Stimulated activated CD4-positive, alpha-beta T cell treated with anti-CD3 and anti-CD28 coated beads, Interleukin-1b, Interleukin-23, amount 100 ng/mL, for 24 hours (primary cell): ENCODE measurements at places on chromosomes 4 and X.

DNA sequence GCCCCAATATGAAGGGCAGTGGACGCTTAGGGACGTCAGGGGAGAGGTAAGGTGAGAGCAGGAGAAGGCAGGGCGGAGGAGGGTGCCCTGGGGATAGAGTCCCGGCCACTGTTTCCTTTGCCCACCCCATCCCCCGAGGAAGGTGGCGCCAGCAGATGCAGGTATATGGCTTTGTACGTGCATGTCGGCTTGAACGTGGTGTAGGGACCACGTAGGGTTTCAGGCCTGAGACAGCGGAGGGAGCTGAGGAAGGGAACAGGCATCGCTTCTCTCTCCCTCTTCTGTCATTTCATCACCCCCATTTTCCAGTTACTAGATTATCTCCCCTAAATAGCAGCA, 97.9 kb downstream of the PHKA2 start:
- DNase-seq = no peak

DNA sequence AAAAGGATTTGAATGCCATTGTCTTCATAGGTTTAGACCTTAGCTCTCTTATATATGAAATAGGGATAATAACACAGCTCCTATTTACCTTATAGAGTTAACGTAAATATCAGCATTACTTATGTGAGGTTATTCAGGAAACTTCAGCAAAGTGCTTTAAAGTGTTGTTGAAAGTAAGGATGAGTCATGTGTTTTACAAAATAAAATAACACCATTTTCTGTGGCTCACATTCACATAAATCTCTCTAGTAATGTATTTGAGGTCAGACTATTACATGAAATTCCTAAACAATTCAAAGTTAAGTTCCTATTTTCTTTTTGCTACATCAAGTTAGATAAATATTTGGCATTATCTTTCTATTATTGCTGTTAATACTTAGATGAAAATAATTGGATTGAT, 2.9 kb downstream of the GNRHR start:
- no peak for DNase-seq

- no peak for DNase-seq
These were observed 39.8 kb downstream of the SNCA start for GRCh38 chr4:89797117-89797516.

- no peak for DNase-seq
These were observed 111.1 kb downstream of the RTL3 start for GRCh38 chrX:78548012-78548411.

DNA sequence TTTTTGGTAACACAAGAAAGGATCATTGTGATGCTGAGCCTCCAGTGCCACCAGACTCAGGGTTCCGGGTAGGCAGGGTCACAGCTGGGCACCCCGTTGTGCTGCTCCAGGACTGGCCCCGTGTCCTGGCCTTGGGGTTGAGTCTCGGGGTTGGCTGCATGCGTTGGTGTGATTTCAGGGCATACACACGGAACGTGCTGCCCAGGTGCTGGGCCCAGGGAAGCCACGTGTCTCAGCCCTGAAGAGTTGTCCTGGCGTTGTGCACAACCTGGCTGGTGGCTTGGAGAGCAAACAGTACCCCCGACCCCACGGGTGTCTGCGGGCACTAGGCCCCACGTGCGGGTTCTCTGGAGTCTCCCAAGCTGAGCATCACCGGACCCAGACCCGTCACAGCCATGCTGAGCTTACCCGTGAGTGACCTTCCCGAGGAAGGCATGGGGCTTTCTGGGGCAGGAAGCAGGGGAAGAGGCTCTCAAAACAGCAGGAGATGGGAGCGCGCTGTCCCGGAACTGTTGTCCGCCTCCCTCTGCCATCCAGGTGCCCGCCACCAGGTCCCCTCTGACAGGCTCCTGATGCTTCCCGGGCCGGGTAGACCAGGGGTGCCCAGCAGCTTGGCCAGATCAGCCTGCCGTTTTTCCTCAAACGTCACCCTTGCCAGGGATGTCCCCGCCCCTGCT, 66.1 kb upstream of the ENPP6 start:
- DNase-seq = no peak
